ENCODE measurements at places on chromosomes 5 and 9.

DNA sequence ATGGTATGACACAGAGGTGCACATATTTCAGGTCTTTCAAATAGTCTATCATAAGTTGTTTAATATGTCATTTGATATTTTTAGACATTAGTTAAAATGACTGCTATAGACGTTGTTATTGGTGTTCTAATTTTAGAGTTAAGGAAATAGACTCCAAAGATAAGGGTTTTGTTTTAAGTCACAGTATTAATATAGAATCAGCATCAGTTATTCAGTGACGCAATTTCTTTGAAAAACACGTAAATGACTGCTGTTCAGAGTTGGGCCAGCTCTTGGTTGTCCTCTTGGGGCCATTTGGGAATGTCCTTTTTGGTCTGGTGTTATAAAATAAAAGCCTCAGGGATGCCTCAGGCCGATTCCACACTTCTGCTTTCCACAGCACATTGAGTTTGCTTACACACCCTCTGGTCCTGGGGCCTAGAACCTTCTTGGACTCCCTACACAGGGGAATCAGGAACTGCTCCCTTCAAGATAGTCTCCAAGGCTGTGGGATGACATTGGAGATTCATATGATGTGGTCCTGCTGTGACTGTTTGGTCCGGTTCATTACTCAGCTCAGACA, 14.3 kb downstream of the OTULIN start:
- DNase-seq, result no peak

- no peak for DNase-seq
Measured at GRCh38 chr9:71884005-71884404, 27.0 kb downstream of the ABHD17B start.

DNA sequence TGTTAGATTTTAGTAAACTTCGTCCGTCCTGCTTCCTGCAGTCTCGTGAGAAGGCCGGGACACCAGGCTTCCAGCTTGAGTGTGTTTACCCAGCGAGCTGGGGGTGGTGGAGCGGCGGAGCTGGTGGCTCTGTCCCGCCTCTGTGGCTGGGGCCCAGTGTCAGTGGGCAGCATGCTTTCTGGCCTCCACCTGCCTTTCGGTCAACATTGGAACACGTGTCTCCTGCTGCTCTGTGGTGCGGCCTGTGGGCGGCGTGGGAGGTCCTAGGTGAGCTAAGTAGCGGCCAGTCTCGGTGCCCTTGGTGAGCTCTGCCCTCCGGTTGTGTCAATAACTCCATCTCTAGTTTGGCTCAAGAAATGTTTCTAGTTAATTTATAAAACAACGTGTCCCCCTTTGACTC, 125.9 kb downstream of the GADD45G start:
- DNase-seq, result no peak

GRCh38 chr5:77168161-77168878, 42.2 kb upstream of the PDE8B start:
- no peak for DNase-seq

GRCh38 chr9:127960410-127961154, 20.2 kb downstream of the EEIG1 start:
- DNase-seq, result no peak

DNA sequence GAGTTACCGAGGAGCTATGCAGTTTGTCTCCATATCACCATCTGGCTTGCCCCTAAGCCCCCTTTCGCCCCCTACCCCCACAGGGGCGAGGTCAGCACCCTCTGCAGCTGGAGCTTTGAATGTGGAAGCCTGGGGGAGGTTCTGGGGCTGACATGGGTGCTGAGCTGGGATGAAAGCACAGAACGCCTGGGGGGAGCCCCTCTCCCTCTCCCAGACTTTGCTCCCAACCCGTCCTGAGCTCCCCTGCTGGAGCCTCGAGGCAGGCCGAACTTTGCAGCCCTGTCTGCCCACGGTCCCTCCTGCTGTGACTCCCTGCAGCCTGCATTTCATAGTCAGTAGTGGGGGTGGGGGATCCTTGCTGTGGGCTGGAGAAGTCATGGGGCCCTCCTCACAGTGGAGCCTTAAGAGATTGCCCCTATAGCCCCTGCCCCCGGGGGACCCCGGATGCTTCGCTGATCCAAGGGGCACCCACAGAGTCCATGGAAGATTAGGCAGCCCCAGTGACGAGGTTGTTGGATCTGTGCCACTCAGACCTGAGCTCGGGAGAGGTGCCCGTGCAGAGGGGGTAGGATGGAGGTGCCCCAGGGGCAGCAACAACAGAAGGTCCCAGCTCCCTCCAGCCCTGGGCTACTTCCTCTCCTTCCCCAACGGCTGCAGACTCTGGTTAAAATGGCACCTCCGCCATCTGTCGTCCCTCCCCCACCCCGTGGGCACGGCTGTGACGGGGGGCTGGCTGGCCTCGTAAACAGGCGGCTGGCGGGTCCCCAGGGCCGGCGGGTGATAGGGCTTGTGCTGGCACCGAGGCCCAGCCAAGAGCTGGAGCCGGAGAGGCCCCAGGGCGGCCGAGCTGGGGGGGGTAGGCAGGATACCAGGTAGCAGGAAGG, 162.0 kb downstream of the C9orf50 start:
- no peak for DNase-seq

GRCh38 chr5:89011778-89012711, 129.1 kb upstream of the MEF2C start:
- no peak for DNase-seq

DNA sequence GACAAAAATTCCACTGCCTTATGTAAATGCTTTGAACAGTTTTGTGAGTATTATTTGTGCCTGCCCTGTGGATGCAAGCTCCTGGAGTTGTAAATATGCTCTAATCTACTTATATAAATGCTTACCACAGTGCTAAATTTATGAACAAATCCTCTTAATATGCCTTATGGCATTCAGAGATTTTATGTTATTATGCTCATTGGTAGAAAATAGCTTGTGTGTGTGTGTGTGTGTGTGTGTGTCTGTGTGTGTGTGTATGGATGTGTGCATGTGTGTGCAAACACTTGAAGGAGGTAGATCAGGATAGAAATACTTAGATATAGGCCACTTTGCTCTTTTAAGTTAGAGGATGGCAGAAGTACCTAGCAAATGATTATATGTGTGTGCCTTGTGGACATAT, 253.9 kb downstream of the TAF11L14 start:
- no peak for DNase-seq

GRCh38 chr5:78811121-78811817, 162.7 kb upstream of the LHFPL2 start:
- DNase-seq, result no peak

GRCh38 chr9:100411472-100412283, 15.3 kb upstream of the MSANTD3 start:
- peak; percentile 65 for DNase-seq

- no peak for DNase-seq
Measured at GRCh38 chr5:101531026-101531425, 627.9 kb upstream of the ST8SIA4 start.

DNA sequence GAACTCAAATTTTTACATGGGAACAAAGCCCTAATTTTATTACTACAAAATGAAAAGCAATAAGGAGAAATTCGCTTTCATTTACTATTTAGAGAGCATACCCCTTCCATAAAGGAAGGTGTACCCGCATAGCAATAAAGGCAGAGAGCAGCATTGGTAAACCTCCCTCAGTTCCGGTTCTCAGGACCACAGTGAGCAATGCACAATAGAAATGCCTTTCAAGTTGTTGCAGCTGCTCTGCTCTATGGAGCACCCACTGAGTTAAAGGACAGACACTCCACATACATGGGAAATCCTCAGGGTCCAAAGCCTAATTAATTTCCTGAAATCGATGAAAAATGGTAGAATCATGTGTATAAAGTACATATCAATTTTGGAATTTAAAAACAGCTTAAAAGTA, 89.9 kb upstream of the MPDZ start:
- DNase-seq, result no peak

GRCh38 chr9:90393365-90394152, 249.1 kb downstream of the DIRAS2 start:
- no peak for DNase-seq

- DNase-seq, result no peak
Measured at GRCh38 chr5:109589239-109589638, 100.5 kb upstream of the MAN2A1 start.

GRCh38 chr9:85898332-85898731, 42.6 kb upstream of the NAA35 start:
- DNase-seq, result no peak

DNA sequence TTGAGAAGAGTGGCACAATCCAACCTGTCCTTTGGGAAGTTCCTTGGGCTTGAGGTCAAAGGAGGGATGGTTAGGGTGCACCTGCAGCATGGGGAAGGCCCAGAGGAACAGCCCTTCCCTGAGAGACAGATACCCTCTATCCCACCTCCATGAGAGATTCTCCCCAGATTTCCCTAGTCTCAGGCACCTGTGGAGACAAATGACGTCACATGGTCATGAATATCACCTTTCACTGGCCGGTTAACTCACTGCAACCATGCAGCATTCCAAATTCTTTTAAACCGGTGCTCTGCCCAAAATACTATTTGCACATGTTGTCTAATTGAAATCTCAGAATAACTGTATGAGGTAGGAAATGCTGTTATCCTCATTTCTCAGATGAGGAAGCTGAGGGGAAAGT, 15.6 kb upstream of the TRIO start:
- DNase-seq, result no peak

- no peak for DNase-seq
Measured at GRCh38 chr5:27818888-27819287, 780.5 kb upstream of the CDH9 start.

- no peak for DNase-seq
Measured at GRCh38 chr5:124274949-124275348, 471.5 kb downstream of the ZNF608 start.

GRCh38 chr9:134624621-134625181, 16.9 kb upstream of the COL5A1 start:
- no peak for DNase-seq

GRCh38 chr5:140842798-140843733, 2.1 kb downstream of the PCDHA8 start:
- no peak for DNase-seq

DNA sequence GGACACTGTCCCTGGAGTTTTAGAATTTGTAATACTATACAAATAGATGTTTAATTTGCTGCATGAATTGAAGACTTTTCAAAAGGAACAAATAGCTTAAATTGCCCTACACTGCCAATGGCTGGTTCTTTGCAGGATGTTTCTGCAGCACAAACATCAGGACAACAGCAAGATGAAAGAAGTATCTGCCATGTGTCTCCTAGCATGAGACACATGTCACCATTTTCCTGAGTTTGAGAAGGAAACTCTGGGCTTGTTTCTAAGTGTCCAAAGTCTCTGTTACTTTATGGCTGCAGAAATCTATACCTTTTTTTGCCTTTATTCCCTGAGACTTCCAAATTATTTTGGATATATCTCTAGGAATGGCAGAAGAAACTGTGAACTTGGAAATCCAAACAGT, 623 bp upstream of the OR13F1 start:
- DNase-seq, result no peak

- no peak for DNase-seq
Measured at GRCh38 chr5:172445866-172446265, 8.5 kb downstream of the SH3PXD2B start.

- DNase-seq, result no peak
Measured at GRCh38 chr5:60463179-60463868, 236.6 kb downstream of the DEPDC1B start.

DNA sequence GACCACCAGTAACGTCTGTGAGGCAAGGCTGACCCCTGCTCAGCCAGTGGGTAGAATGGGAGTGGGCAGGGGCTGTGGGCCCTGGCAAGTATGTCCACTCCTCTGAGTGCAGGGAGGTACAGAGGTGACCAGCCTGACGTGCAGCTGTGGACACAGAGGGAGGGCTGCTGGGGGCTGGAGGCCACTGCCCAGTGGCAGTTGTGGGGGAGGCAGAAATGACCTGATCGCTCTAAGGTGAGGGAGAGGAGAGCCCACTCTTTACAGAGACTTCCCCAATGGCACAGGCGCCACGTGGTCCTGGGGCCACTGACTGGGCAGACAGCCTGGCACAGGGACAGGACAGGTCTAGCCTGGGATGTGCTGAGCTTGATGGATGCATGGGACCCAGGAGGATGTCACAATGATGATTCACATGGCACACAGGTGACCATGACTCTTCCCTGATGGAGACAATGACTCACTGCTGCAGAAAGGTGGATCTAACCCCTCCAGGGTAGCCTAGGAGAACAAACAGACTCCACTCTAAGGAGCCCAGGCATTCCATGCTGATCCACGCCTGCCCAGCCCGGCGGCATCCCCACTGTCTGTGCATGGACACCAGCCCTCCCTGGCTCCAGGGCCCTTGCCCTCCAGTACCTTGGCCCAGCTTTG, 7.7 kb downstream of the LPCAT1 start:
- no peak for DNase-seq

GRCh38 chr9:125189011-125189360, 617 bp downstream of the PPP6C start:
- DNase-seq, result no peak

DNA sequence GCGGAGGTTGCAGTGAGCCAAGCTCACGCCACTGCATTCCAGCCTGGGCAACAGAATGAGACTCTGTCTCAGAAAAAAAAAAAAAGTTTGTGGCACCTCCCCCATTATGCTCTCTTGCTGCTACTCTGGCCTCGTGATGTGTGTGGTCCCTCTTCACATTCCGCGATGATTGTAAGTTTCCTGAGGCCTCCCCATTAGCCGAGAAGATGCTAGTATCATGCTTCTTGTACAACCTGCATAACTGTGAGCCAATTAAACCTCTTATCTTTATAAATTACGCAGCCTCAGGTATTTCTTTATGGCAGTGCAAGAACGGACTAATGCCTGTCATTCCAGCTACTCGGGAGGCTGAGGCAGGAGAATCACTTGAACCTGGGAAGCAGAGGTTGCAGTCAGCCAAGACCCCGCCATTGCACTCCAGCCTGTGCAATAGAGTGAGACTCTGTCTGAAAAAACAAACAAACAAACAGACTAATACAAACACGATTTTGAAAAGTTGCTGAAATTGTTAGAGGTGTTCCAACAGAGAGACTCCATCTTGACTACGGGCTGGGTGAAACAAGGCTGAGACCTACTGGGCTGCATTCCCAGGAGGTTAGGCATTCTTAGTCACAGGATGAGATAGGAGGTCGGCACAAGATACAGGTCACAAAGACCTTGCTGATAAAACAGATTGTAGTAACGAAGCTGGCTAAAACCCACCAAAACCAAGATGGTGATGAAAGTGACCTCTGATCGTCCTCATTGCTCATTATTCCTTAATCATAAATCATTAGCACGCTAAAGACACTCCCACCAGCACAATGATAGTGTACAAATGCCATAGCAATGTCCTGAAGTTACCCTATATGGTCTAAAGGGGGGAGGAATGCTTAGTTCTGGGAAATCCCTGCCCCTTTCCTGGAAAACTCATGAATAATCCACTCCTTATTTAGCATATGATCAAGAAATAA, 8.3 kb upstream of the AFF4 start:
- DNase-seq, result no peak
